ENCODE measurements at places on chromosomes 6 and 20.

DNA sequence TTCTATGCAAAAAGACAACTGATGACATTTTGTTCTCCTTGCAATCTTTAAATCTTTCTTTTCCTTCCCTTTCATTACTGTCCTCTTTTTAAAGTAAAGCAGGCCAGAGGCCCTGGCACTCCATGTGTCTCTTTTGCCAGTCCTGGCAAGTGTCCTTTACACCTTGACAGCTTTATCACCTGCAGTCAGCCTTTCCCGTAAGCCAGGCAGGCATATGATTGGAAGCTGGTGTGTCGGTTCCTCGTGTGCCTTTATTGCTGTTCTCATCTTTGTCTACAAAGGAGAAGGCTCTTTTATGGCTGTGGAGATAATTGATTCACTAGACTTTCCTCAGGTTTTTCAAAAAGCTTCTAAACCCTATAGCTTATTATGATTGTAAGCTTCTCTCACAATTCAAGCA, 162.3 kb upstream of the FBXL4 start:
- no peak for DNase-seq

- no peak for DNase-seq
Measured at GRCh38 chr6:92864966-92865555, 554.3 kb downstream of the EPHA7 start.

DNA sequence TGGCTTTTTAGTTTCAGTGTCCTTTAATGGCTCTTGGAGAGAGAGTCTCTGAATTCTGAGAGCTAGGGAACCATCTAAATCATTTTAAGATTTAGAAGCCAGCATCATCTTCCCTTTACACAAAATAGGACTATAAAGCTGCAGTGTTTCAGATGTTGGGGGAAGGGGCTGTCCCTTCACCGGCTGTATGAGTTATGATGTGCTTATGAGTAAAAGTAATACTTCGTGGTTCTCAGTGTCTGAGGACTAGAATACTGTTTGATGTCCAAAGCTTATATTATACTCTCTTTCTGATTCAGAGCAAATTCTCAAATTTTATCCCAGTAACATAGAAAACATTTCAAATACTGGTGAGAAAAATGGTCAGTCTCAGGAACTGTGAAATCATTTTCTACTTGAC, 63.5 kb upstream of the FAM8A1 start:
- DNase-seq: no peak

DNA sequence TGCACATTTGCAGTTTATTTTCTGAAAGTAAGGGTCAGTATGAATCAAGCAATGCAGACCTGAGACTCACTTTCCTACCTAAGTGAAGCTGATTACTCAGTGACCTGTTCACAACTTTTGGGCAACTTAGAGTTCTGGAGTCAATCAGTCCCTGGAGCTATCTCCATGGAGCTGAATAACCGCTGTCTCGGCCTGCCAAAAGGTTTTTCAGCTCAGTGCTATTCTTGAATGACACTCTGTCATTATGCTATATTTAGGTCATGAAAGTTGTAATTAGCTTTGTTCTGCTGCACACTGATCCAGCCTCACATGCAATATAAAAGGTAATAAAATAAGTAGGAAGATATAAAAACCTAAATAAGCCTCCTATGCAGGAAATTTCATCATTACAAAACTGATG, 356.0 kb downstream of the BMP2 start:
- no peak for DNase-seq

GRCh38 chr6:33705955-33706725, 5.4 kb downstream of the UQCC2 start:
- no peak for DNase-seq

- no peak for DNase-seq
Measured at GRCh38 chr6:132790450-132790849, 8.0 kb downstream of the SLC18B1 start.

- DNase-seq: no peak
Measured at GRCh38 chr20:6381887-6382286, 259.1 kb upstream of the FERMT1 start.

DNA sequence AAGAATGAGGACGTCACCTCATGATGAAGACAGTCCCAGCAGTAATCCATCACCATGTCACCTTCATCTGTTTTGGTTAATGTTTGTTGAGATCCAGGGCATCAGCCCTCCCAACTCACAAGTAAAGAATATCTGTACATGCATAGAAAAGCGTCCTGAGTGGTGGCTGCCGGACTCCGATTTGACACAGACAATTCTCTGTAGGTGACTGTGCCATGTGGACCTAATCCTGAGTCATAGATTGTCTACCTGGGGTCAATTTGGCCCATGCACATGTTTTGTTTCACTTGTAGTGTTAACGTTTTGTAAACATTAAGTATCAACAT, 168.4 kb upstream of the UST start:
- DNase-seq: no peak

GRCh38 chr6:92479831-92480230, 939.5 kb downstream of the EPHA7 start:
- DNase-seq: no peak

- DNase-seq: no peak
Measured at GRCh38 chr6:114287461-114287860, 55.4 kb downstream of the HS3ST5 start.

- no peak for DNase-seq
Measured at GRCh38 chr20:62587757-62588402, 54.4 kb upstream of the SLCO4A1 start.

DNA sequence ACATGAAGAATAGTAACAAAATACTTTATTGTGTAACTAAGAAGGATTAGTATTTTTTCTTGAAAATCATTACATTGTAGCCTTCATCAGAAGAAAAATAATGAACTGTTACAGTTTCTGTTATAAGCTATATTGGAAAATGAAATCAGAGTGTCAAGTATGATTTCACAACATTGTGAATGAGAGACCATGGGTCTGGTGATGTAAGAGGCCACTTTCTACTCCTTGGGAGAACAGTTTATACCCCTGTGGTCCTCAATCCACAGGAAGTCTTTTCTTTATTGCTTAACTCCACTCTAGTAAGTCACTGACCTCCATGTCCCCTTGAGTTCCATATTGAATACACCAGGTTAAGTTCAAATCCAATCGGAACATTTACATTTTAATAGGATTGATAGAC, 218.7 kb upstream of the FERMT1 start:
- DNase-seq: no peak

GRCh38 chr6:43665376-43665775, 20.5 kb downstream of the RSPH9 start:
- no peak for DNase-seq

GRCh38 chr6:132231121-132231884, 170.0 kb downstream of the MOXD1 start:
- DNase-seq: no peak

DNA sequence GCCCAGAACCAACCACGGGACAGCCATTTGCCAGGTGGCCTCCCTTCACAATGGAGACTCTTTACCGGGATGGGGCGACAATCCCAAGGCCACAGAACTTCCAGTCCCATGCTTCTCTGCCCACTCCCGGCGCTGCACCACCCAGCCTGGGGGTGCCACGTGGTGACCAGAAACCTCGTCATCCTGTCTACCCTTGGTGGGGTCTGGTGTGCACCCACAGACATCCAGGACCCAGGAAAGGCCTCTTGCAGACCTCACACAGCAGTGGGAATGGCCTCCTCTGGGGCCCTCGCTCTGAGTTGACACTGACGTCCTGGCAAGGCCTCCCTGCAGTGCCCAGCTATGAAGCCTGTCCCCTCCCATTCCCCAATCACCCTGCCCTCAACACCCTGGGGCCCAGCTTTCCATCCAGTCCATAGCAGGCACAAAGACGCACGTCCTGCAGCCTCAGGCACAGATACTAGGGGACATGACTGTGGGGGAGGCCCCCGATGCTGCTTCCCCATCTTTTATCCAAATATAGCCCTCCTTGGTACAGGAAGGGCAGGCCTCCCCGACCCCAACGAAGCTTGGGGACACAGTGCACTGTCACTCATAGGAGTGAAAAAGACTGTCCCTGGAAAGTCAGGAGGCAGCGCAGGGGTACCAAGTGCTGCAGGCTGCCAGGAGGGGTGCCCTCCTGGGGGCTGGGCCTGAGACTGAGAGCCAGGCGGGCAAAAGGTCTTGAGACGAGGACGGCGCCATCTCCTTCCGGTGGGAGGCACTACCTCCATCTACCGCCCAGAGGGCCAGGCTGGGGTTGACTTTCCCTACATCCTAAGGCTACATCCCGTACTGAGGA, 7.2 kb downstream of the CST7 start:
- DNase-seq: no peak

- no peak for DNase-seq
Measured at GRCh38 chr6:131399433-131399832, 173.6 kb upstream of the ARG1 start.

DNA sequence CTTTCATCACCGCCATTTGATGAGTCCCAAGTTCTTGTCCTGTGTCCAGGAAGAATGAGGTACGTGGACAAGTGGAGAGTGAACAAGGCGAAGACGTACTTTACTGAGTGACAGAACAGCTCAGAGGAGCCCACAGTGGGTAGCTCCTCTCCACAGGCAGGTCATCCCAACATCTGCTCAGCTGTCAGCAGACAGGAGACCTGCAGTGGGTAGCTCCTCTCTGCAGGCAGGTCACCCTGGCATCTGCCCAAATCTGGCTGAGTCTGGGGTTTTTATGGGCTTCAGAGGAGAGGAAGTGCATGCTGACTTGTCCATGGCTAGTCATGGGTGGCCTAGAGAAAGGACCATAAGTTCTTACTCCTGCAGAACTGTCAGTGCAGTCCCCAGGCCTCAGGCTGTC, 32.7 kb upstream of the PDYN start:
- DNase-seq: no peak

GRCh38 chr20:34222208-34222607, 19.0 kb upstream of the ASIP start:
- no peak for DNase-seq

DNA sequence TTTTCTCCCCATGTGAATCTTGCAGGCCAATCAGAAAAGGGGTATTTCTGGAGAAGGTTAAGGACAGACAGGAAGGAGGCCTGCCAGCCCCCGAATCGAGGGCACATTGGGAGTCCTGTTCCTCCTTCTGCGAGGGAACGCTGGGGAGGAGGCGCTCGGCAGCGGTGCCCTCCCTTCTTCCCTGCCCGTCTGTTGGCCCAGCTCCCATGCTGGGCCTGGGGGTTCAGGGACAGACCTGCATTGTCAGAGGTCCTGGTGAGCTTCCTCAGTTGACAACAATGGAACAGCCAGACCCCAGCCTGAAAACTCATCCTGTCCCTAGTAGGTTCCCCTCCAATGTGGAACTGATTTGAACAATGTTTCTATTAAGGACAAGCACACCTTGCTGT, 15.1 kb upstream of the SYNJ2 start:
- no peak for DNase-seq

DNA sequence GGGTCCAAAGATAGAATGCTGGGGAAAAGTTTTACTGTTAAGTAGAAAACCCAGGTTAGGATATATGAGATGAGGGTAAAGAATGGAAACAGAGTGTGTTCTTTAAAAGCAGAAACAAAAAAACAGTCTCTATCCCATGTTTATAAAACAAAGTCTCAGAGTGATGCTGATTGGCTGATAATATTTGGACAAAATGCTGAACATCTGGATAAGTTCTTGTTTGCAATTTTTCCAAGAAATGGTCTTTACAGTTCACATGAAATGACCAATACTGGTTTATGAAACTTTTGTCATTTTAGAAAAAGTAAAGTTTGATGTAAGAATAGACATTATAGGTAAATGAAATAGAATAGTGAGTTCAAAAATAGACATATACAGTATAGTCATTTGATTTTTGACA, 96.2 kb upstream of the EYS start:
- DNase-seq: no peak

GRCh38 chr6:34696189-34696738, 303 bp downstream of the ILRUN start:
- DNase-seq: no peak

GRCh38 chr20:46057856-46058598, 29.0 kb downstream of the SLC12A5 start:
- no peak for DNase-seq

- DNase-seq: no peak
Measured at GRCh38 chr6:3314621-3315467, 56.1 kb downstream of the PSMG4 start.

DNA sequence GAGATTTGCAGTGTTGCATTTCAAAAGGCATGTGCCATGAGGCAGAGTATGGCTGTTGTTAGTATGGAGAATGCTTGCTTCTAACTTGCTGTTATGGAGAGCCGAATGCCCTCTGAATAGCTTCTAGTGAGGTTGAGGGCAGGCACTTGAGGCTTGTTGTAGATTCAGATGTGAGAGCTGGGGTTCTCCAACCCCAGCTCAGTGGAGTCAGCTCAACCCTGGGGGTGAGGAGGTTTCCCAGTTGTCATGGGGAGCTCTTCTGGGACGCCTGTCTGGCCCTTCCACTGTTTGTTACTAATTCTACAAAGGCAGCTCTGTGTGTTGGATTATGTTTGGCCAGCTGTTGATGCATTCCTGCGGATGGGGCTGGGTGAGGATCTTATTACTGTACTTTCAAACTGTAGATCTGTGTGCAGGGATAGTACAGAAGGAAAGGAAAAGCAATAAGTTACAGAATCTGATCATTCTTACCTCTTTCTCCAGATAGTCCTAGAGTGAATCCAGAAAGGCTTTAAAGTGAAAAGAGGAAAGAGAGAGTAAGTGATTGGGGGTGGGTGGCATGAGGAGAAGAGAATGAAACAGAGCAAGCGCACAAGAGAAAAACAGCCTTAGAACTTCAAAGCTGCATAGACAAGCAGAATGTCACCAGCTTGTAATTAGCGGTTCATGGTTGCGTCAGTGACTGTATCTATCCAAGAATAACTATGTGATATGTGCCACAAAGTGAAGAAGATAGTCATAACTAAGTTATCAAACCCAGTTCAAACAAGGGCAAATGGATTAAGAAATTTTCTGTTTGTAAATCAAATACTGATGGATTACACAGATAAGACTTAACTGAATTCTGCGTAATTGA, 148.7 kb downstream of the PRL start:
- no peak for DNase-seq

GRCh38 chr6:144528743-144529425, 243.7 kb downstream of the UTRN start:
- DNase-seq: no peak
